T47D (cell line): ENCODE measurements at places on chromosomes 4 and X.

DNA sequence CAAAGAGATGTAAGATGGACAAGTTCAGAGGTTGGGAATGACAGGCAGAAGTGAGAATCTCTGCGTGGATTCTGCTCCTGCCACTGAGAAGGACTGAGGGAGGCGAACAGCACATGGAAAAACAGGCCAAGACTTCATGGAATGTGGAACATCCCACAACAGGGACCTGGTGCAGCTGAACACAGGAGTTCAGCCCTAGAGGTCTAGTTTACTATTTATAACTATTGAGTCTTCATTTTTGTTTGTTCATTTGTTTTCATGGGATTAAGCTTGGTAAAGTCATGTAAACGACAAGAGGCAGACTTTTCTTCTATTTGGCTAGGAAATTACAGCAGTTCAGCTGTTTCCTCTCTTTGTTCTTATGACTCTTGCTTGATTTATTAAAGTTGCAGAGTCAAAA, 234.5 kb downstream of the MAML3 start:
- DNase-seq, result no peak

DNA sequence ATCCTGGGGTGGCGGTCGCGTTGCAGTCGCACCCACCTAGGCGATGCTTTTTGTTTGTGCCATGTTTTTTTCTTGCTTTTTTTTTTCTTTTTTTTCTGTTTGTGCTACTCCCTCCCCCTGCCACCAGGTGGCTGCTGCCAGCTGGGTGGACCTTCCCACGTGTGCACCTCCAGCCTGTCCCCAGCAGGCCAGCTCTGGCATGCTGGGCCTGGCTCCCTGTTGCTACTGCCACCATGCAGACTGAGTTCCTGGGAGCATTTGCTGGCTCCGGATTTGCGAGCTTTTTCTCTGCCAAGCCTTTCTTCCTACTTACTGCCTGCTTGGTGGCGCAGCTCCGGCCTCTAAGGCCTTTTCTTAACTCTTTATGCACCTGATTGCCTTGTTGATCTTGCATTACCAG, 161.2 kb upstream of the WDFY3 start:
- peak; percentile 39 for DNase-seq

DNA sequence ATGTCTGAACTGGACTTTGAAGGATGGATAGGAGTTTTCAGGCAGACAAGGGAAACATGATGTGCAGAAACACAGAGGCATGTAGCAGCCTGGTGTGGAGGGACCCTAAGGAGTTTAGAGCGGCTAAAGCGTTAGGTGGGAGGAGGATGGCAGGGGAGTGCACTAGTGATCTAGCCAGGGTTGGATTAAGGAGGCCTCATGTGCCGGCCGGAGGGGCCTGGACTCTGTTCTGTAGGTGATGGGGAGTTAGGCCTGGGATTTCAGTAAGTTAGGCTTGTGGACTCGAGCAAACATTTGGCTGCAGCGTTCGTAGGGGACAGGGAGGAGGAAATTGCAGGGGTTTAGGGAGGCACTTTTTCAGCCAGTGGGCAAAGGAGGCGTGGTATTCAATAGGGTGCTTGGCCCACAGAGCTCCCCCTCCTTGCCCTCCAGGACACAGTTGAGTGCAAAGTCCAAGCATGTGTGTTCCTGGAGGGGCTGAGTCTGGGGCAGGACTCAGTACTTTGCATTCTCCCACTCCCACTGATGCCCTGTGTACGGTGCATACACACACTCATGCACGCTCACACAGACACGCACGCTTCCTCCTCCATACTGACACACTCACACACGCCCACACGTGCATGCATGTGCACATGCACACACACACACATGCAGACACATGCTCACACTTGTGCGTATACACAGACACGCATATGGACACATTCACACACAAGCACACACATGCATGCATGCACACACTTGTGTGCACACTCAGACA, 18.6 kb downstream of the PSAPL1 start:
- no peak for DNase-seq

GRCh38 chr4:4533461-4534169, 8.2 kb downstream of the STX18 start:
- DNase-seq, result no peak

- no peak for DNase-seq
Observed at GRCh38 chrX:28787206-28787605, 200.0 kb downstream of the IL1RAPL1 start.

- DNase-seq, result no peak
Observed at GRCh38 chr4:3676196-3676595, 90.0 kb upstream of the ADRA2C start.

DNA sequence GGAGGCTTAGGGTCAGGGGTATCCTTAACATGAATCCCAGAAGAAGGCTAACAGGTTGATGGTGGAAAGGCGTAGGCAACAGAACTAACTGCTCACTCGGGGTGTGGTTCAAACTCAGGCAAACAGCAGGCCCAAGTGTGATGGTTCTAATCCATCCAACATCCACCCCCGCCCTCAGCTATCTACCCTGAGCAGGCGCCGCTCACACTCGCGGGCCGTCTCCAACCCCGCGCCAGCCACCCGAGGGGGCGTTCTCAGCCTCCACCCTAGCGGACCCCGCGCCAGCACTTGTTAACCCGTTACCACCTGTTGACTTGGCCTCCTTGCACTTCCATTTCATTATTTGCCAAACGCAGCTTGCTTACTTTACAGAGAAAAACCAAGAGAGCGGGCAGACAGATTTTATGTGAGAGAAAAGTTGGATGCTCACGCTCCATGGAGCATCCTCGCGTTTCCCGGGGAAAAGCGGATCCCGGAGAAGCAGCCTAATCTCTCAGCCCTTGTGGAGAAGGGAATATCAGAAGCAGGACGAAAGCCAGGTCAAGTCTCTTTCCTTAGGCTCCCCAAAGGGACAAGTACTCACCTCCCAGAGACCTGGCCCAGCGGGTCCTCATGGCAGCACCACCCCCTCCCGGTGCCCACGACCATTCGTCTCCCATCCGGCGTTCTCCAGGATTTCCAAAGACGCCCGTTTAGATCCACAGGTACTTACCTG, 773 bp downstream of the SNCA start:
- DNase-seq, result no peak
